ENCODE measurements at places on chromosomes 5 and 9.

- no peak for DNase-seq
Observed at GRCh38 chr9:15717290-15717967, 164.6 kb downstream of the CCDC171 start.

DNA sequence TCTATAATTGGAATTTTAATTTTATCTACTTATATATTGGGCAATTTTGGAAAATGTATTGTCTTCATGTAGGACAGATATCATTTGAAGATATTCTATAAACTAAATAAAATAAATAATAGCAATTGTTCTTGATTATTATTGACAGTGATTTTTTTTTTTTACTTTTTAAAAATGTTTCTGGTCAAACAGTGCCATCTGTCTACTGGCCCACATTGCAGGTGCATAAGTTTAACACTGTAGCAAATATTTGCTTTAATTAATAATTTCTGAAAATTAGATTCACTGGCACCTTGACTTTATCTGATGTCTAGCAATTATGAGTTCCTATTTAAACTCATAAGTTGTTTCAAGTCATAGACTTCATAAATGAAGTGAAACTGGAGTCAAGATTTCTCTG is 41.1 kb upstream of the ISOC1 start:
- DNase-seq: no peak

- no peak for DNase-seq
Observed at GRCh38 chr5:89855417-89855816, 554.1 kb downstream of the CETN3 start.

GRCh38 chr5:63055421-63055820 is 476.8 kb downstream of the LRRC70 start:
- no peak for DNase-seq

GRCh38 chr5:86974955-86975354 is 292.7 kb upstream of the RASA1 start:
- no peak for DNase-seq

GRCh38 chr9:23779220-23779619 is 46.8 kb downstream of the ELAVL2 start:
- DNase-seq: no peak
